SW 1271 (cell line): ENCODE measurements at places on chromosomes 16 and 17.

- DNase-seq, result no peak
Measured at GRCh38 chr16:9060225-9060624, 31.2 kb upstream of the HAPSTR1 start.

DNA sequence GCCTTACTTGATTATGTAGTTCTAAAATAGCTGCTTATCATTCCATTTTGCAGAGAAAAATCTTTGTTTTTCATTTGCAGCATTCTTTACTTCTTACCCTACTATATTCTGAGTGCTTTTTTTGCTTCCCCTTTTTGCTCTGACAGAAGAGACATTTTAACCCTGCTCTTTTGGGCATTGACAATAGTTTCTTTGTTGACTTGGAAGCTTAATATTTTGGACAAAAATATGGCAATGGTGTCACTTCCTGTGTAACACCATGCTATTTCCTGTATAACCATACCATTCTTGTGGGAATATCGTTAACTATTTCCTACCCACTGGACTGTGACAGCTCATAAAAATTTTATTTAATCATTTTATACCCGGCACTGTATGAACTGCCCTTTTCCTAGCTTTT is 747.1 kb downstream of the CDH8 start:
- DNase-seq, result no peak

GRCh38 chr16:58843675-58844074 is 109.6 kb upstream of the GOT2 start:
- DNase-seq, result peak; percentile 17

GRCh38 chr16:2846511-2847310 is 11.3 kb downstream of the PRSS22 start:
- peak; percentile 14 for DNase-seq

- no peak for DNase-seq
Measured at GRCh38 chr17:80169784-80170500, at the start of gene CARD14. Gene CARD14 (plus strand): TSS chr17:80170030. CDS start chr17:80181439, 11,409 bp downstream.

DNA sequence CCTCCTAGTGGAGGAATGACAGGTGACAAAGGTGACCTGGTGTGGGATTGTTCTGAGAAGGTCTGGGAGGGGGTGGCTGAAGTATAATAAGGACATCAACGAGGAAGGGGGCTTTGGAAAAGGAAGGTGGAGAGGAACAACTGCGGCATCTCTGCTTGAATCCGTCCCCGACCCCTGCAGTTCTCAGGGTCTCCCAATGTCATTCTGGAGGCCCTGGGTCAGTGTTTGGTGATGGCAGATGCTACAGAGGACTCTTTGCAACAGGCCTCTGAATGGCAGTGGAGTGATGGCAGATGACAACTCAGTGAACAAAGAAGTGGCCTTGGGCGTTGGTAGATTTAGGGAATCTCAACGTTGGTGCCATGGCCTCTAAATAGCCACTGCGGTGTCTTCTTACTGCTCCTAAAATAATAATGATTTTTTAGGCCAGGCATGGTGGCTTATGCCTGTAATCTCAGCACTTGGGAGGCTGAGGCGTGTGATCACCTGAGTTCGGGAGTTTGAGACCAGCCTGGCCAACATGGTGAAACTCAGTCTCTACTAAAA is 1.3 kb downstream of the ENGASE start:
- no peak for DNase-seq

- DNase-seq, result no peak
Measured at GRCh38 chr17:40978575-40979151, 5.5 kb downstream of the KRT40 start.

- no peak for DNase-seq
Measured at GRCh38 chr17:82015311-82015971, 7.2 kb downstream of the CENPX start.

GRCh38 chr16:28105954-28106353 is 42.4 kb upstream of the GSG1L start:
- no peak for DNase-seq

DNA sequence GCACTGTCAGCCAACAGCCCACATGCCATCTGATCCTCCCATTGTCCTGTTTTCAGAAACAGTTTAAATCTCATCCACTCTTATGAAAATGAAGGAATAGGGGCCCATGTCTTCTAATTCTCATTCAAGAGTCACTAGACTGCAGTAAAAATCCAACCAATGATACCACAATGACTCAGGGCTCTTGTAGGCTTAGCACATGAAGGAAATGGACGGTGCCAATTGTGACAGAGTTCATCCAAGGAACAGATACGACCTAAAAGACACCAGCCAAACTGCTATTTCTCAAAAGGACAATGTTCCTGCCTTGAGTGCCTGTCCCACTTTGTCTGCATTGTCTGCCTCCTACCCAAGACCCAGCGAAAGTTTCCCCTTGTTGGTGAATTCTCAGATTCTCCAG is 204.8 kb upstream of the COX10 start:
- DNase-seq, result no peak

DNA sequence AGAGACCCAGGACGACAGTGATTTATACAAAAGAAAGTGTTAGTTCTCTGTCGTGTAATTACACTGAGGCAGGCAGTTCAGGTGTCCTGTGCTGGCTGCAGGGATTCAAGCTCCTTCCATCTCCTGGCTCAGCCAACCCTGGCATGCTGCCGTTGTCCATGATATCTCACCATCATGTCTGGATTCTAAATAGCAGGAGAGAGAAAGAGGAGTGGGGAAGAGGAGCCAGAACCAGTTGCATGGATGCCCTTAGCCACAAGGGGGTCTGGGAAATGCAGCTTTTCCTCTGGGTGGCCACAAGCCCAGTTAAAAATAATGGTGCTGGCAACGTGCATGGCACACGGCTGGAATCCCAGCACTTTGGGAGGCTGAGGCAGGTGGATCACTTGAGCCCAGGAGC is 9.7 kb downstream of the C16orf54 start:
- no peak for DNase-seq

DNA sequence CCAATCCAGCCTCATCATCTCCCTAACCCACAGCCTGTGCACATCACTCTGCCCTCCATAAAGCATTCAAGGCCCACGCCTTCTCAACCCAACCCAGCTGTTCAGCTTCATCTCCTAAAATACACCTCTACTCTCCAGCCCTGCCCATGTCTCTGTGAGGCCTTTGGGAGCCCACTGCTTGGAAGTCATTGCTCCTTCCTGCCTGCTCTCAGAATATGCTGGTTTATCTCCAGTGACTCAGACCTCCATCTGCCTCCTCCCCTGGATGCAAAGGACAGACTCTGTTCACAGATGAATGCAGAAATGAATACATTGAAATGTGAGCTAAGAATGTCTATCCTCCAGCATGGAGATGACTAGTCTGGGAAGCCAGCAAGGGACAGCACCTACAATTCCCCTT is 19.0 kb downstream of the KCNG4 start:
- no peak for DNase-seq

- no peak for DNase-seq
Measured at GRCh38 chr16:67207249-67208091, 8.5 kb downstream of the ELMO3 start.

GRCh38 chr17:50266384-50267073 is 7.7 kb upstream of the TMEM92 start:
- no peak for DNase-seq

- DNase-seq, result no peak
Measured at GRCh38 chr17:2598166-2598565, 4.7 kb downstream of the PAFAH1B1 start.

- no peak for DNase-seq
Measured at GRCh38 chr16:79599837-79600637, 500 bp downstream of the MAF start.

DNA sequence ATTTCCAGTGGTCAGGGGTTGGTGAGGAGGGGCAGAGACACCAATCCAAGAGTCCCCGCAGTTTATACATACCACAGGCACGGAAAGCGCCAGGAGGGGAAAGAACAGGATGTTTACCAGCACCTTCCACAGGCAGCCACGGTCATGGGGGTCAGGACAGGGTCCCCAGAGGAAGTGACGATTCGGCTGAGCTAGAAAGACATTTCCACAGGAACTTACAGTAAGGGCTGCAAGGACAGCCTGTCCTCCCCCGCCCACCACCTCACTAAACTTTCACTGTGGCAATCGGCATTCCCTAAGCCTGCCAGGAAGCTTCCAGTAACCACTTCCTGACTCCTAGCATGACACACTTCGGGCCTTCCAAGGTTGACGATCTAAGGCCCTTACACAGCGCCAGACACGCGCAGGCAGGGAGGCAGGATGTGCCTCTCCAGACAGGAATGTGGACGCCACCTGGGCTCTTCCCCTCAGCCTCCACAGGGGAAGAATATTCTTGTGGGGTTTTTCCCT is 1.2 kb upstream of the MT2A start:
- peak; percentile 93 for DNase-seq

- DNase-seq, result no peak
Measured at GRCh38 chr17:13776027-13776551, 174.4 kb upstream of the HS3ST3A1 start.

DNA sequence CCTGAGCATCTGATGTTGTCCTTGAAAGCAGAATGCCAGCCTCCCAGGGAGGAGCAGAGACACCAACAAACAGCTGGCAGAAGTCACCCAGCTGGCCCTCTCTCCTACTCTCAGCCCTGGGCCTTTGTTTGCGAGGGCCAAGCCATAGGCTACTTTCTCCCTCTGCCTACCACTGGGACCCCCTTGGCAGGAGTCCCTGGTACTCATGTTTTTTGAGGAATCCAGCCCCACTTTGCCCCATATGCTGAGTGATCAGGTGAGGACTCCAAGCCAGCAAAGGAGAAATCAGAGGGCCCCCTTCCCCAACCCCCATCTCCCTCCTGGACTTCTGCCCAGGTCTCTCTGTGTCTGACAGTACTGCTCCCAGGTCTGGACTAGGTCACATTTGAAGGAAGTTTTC is 121.9 kb downstream of the USP31 start:
- DNase-seq, result no peak

DNA sequence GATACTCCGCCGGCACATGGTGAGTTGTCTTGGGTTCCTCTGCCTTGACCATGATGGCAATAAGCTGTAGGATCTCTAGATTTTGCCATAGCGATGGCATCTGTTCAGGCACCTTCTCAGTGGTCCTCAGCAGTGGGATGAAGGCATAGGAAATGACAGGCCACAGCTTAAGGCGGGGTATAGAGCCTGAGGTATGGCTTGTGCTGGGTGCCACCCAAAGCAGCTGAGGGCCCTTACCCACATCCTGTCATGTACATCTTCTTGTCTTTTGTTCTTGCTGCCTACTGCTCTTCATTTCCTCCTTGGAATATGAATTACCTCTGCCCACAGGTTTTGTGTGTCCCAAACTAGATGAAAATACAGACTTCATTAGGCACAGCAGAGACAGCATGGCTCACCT is 29.5 kb downstream of the KAT7 start:
- no peak for DNase-seq

GRCh38 chr16:12900599-12901203 is 697 bp upstream of the SHISA9 start:
- no peak for DNase-seq
